ENCODE measurements at places on chromosomes 5 and 9.

DNA sequence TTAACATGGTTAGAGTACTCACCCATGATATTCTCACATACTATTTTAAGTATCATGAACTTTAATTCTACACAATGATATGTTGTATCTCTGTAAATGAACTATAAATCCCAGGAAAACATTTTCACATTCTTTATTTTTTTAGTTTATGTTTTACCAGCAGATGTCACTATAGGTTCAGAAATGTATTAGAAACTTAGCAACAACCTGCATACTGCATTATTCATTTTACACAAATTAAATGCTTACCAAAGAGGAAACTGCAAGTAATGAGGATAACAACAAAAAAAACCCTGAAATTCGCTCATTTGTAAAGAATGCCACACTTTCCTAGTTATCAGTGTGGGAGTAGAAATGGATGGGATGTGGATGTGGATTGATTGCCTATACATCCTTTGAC is 217.5 kb upstream of the OTULINL start:
- no peak for DNase-seq

GRCh38 chr9:35923927-35924763 is 14.9 kb downstream of the SPAAR start:
- peak; percentile 90 for DNase-seq

GRCh38 chr5:88666761-88667495 is 216.1 kb downstream of the MEF2C start:
- DNase-seq, result no peak

GRCh38 chr9:109249615-109250014 is 71.2 kb downstream of the EPB41L4B start:
- no peak for DNase-seq

DNA sequence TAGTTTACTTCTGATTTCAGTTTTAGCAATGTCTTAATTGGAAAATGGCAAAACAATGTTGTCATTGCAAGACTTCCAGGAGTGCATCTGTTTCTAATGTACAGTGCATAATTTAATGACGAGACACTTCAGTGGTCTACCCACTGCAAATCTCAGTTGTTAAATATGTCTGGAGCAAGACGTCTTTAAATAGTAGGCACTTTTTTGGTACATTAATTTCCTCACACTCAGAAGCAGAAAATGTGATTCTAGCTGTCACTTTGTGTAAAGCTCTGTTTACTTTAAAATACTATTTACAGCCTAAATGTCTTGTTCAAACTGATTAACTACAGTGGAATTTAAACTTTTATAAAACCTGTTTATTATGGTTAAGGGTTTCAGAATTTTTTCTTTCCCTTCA is 815.5 kb downstream of the TLE1 start:
- no peak for DNase-seq

- no peak for DNase-seq
Observed at GRCh38 chr9:126989847-126990842, 75.6 kb downstream of the RALGPS1 start.

DNA sequence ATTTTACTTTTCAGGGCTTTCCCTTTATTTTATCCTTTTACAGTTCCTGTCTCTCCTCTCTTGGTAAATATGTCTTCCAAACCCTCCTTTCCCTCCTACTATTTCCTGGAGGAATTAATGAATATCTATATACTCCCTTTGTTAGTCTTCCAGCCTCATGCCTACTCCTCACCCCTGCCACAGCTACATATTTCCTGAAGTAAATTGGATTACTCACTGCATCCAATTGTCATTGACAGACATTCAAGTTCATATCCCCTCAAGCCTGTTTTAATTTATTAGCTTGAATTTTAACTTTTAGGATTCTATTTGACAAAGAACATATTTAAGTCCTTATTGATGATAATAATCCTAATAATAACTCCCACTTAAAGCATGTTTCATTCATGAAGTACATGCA is 314.5 kb downstream of the TMEM161B start:
- no peak for DNase-seq

DNA sequence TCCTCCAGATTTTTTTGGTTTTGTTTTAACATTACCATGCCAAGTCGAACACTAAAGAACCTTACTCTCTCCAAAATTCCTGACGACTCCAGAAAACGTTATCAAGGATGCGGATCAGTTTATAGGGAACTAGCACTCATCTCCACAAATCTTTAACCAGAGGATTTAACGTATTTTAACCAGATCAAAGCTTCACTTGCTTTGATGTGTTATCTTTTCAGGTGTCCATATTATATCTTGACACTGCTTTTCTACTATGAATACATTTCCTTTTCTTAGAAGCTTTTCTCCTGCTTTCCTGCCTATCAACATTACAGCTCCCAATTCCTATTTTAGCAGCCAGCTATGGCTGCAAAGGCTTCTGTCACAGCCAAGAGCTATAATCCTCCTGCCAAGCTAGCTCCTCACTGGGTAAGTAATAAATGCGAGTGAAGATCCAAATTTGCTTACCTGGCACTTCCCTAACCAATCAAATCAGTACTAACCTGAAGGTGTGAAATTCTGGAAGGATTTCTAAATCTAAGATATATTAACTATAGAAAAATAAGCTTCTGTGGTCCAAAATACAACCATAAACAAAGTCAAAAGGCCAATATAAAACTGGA is 60.2 kb downstream of the CDC14B start:
- no peak for DNase-seq
